Nephron progenitor cell (in vitro differentiated cells): ENCODE measurements at places on chromosomes 16 and 17.

- peak; percentile 97 for DNase-seq
Observed at GRCh38 chr17:21042458-21043295, at the start of gene USP22. TSS of gene USP22 (minus strand) at chr17:21043011. CDS start at chr17:21042835, 176 bp downstream.

- no peak for DNase-seq
Observed at GRCh38 chr16:70577256-70577698, 53.7 kb downstream of the SF3B3 start.

DNA sequence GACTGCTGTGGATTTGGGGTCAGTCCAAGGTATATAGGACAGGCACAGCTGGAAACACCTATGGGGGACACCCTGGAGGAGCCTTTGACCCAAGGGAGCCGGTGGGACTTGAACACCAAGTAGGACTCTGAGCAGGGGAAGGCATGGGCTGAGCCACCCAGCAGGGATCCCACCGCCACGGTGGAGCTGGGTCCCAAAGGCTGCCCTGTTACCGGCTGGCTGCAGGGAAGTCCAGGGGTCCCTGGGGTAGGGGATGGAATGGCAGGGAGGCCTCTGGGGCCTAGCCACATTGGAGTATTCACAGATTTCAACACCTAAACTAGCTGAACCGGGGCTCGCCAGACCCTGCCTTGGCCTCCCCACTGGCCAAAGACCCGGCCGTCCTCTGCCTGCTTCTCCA, 39.7 kb upstream of the CREBBP start:
- DNase-seq = no peak

- DNase-seq = no peak
Observed at GRCh38 chr17:10048629-10049350, 143.7 kb upstream of the RCVRN start.

DNA sequence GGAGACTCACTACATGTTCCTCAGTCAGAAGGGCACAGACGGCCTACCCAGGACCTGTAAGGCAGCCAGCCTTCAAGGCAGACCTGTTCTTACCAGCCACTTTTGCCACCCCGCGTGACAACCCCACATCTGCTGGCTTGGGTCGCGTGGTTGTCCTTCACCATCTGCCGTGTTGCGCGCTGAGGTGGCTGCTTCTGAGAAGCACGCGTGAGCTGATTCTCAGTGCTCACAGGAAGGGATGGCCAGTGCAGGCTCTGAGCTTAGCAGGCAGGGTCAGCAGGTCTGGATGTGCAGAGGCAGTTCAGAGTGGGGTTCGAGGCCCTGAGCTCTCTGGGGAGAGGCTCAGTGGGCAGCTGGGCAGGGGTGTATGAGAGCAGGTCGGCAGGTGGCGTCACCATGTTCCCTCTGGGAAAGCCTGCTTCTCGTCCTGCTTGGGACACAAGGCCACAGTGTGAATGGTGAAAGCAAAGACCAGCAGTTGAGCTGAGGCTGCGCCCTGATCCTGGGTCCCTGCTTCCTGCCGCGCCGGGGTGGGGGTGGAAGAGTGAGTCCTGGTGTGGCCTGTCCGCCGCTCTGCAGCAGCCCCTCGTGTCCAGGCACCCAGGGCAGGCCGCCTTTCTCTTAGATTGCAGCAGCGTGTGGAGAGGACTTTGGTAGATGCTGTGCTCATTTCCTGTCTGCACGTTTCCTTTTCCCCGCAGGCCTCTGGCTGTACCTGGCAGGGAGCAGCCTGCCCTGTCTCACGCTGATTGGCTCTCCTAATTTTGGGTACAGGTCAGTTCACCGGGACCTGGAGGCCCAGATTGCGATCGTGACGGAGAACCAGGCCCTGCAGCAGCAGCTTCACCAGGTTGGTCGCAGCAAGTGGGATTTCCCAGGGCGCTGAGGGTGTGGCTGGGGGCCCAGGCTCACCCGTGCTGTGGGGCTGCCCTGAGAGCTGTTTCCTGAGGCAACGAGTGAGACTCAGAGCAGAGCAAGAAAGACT, 36.0 kb downstream of the PGS1 start:
- no peak for DNase-seq

GRCh38 chr16:18802767-18803343, 1.5 kb upstream of the ARL6IP1 start:
- no peak for DNase-seq

DNA sequence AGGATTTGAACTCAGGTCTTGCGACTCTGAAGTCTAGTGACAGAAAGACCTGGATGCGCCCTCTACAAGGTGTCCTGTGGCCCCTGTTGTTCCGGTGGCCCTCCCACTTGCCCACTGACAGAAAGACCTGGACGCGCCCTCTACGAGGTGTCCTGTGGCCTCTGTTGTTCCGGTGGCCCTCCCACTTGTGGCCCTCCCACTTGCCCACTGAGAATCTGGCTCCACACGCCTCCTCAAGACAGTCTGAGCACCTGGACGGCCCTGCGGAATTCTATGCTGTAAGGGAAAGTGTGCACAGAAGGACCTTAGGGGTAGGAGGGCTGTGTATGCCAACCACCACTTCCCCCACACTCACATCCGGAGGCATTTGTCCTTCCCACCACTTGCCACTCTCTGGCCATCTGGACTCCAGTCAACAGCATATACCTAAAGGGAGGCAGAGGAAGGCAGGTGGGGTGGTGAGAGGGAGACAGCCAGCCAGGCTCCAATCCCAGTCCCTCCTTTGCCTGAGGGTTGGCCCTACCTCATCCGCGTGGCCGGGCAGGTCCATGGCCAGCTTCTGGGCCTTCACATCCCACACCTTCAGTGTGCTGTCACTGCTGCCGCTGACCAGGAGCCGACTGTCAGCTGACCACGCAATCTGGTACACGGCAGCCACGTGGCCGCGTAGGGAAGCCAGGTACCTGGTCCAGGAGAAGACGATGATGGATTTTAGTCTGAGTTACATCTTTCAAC, 9.1 kb downstream of the NLE1 start:
- no peak for DNase-seq

- no peak for DNase-seq
Observed at GRCh38 chr17:65523853-65524664, 37.4 kb downstream of the AXIN2 start.

GRCh38 chr16:68093816-68094613, 8.8 kb downstream of the NFATC3 start:
- no peak for DNase-seq

- peak; percentile 54 for DNase-seq
Observed at GRCh38 chr16:28823291-28823872, 583 bp downstream of the ATXN2L start.
